NCI-H524 (cell line): ENCODE measurements at places on chromosomes 6 and 20.
A peak's percentile ranks its signal among the peaks of the same experiment; 100 is the strongest.

- no peak for DNase-seq
Observed at GRCh38 chr6:135990439-135990838, 138.9 kb downstream of the PDE7B start.

DNA sequence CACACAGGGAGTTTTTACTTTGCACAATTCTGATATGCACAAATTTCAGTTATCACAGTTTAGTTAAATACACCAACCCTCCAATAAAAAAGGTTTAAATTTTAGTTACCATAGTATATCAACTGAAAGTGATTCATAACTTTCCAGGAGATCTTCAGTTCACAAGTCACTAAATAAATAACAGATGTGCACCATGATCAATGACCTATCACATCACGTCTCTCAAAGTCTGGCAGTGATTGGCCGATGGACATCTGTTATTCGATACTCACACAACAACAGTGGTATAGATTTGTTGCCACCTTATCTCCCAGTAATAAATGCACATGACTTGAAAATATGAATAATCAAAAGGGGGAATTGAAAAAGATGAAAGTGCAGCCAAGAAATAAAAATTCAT, 66.8 kb upstream of the PTCHD4 start:
- no peak for DNase-seq

DNA sequence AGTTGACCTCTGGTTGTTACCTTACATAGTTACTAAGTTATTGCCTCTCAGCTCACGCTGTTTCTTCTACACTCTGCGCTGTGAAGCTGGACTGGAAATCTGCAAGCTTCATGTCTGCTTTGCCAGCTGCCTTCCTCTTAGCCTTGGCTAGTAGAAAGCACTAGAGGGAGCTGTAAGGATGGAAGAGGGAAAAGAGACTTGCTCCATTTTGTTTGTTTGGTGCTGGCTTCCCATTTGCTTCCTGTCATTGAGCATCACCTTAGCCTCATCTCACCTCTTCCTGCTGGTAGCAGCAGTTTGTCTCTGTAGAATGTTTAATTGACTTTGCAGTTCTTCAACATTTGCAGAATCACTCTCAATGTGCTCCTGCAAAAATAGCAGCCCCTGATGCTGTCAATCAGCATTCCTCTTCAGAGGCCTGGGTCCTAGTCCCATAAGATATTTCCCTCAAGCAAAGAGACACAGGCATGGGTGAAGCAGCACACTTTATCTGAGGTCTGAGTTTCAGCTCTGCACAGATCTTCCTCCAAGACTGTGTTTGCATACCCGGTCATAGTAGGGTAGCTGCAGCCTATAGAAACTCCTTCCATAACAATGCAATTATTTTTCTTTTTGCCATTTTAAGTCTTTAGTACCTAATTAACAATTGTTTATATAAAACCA, 302.2 kb upstream of the EPHA7 start:
- peak; percentile 68 for DNase-seq

- no peak for DNase-seq
Observed at GRCh38 chr6:79646006-79646405, 14.9 kb downstream of the SH3BGRL2 start.

DNA sequence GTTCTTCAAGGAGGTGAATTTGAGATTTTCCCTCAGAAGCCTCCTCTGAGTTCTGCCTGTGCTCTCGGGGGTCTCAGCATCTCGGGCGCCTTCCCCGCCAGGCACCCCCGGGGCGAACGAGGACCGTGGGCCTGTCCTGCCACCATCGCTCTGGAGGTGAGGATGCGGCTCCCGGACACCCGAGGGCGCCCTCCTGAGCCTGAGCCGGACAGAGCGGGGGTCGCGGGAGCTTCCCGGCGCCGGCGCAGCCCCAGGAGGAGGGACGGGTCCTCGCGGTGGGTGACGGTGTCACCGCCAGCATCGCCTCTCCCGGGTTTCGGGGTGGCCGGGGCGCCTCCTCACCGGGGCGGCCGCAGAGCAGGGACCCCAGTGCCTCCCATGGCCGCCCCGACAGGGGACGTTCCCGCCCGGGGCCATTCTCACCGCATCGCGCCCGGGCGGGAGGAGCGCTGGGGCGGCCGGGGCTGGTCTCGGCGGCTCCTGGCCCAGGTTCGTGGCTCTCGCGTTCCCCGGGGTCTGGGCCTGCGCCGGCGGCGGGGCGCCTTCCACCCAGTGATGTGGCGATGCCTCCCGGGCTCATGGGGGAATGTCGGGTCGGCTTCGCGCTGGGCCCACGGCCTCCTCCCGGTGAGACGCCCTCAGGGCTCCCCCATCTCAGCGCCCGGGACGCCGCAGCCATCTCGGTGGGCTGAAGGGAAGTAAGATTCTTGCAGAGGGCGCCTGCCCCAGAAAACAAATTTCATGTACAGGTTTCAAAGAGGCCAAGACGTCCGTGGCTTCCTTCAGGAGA, 210.5 kb downstream of the ERMARD start:
- DNase-seq = no peak

DNA sequence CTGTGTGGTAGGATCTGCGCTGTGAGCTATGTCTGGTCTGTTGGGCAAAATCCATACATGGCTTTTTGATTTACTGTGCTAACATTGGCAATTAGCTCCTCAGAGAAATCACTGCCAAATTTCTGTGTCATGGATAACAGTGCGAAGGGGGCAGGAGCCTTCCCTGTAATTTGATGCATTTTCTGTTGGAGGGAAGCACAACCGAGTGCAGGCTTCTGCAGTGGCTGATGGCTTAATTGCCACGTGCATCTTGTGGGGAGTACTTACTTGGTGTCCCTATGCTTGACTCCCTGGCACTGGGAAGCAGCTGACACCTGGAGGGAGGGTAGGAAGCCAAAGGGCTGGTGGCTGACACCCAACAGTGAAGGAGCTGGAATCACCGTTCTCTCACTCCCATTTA, 99.3 kb upstream of the PROKR2 start:
- no peak for DNase-seq

DNA sequence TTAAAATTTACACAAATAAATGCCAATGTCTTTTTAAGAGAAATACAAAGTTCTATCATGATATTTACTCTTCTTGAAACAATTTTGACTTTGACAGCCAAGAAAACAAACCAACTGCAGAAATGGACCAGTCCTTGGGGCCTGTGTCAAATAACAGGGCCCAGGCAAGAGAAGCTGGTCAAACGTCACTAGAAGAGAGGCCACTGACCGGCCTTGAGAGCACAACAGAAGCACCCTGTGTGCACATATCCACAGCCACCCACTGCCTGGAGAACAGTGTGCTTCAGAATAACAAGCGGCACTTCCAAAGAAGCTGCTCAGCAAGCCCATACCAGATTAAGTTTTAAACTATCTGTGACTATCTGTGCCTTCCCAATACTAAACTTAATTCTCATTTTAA, 14.8 kb downstream of the APMAP start:
- DNase-seq = no peak

- no peak for DNase-seq
Observed at GRCh38 chr6:147161974-147162495, 42.2 kb upstream of the STXBP5 start.
